ENCODE measurements at places on chromosomes 2 and 18. TPM values are rescaled to one million over a fixed set of nuclear protein-coding genes. Genes with fewer than 3 reads are reported as not detected.
A peak's percentile ranks its signal among the peaks of the same experiment; 100 is the strongest.

DNA sequence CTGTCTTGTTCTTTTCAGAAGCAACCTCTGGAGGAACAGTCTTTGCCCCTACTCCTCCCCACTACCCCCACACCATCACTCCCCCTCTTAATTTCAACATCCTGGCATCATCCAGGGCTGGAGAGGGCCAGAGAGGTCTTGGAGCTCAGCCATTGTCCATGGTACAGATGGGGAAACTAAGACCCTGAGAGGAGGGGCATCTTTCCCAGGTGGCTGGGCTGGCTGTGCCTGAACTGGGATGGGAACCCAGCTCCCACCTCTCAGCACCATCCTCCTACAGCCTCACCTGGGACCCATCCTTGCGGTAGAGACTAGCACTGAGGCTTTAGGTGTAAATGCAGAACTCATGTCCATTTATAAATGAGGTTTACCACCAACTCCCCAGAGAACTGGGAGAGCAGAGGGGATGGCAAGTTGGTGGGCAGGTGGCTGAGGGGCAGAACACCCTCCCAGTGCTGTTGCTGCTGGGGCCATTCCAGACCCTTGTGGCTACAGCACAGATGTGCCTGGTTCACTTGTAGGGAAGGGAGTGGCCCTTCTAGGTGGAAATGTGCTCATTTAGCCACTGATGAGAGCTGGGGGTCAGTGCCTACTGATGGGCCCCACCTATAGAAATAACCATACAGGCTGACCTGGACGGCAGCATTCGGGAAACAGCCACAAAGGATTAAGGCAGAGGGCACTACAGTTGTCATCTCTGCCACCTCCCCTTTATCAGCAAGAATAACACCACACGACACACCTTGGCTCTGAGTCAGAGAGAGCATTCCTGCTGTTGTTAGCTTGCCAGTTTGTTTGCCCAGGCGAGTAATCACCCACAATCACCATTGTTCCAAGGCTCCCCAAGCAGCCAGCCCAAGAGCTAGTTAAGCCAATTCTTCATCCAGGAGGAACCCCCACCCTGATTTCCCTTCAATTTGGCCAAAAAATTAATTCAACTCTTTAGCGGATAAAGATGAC, 2.1 kb downstream of the MLPH start:
- DNase-seq, result peak; percentile 38

DNA sequence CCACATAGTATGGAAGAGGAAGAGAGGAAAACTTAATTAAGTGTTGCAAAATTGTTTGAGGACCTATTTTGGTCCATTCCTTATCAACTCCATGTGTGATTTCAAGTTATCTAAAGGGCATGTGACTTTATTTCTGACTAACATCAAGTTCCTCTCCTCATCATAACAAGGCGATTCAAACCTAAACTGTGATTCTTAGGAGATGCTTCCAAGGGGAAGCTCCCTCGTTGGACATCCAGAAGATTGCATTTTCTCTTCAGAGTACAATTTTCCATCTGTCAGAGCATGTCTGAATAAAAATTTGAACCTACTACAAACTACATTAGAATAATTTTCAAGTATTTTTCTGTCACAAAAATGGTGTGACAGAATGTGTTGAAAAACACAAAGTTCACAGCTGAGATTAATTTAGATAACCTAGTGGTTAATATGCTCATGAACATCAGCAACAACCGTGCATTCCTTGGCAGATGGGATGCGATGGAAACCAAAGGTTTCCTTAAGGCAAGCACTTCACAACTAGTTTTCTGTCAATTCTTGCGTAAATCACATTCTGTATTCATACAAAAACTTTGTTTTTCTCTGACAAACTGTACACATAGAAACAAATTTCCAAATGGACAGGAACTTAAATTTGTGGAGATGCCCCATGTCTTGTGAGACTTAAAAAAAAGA, 4.2 kb downstream of the SFT2D3 start:
- DNase-seq, result no peak

- no peak for DNase-seq
Observed at GRCh38 chr18:55111271-55111670, 152.0 kb upstream of the CCDC68 start.

- DNase-seq, result no peak
Observed at GRCh38 chr18:4573735-4574134, 118.6 kb upstream of the DLGAP1 start.

GRCh38 chr2:40404517-40404916, 47.4 kb downstream of the SLC8A1 start:
- DNase-seq, result no peak

- no peak for DNase-seq
Observed at GRCh38 chr2:174924061-174924693, 81.0 kb downstream of the CHN1 start.

DNA sequence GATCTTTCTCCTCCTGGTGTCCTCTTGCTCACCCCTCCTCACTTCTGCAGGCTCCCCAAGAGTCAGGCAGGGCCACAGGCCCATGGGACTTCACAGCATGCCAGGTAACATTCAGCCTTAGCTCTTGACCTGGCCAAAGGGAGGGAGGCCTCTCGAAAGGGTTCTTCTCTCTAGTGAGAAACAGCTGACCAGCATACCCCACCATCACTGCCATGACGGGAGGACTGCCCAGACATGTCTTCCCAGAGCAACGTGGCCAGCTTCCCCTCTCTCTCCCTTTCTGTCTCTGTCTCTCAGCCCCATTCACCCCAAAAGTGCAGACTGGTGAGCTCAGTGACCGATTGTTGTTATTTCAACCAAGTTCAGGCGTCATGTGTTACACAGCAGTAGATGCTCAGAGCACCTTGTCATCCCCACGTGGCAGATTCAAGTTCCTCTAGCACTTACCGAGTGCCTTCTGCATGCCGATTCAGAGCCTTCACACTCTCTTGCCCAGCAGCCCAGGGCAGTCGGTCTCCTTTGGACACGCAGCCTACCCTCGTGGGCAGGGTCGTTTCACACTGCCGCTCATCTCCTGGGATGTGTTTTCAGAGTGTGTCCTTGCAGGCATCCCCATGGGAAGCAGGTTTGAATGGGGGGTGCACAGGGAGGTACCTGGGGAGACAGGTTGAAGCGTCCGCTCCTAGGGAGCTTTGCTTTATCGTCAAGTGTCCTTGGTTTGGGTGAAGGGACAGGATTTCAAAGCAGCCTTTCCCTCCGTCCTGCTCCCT, 259.9 kb downstream of the NDUFA10 start:
- DNase-seq, result no peak

GRCh38 chr18:75070625-75071483, 138.1 kb downstream of the PTGR3 start:
- peak; percentile 65 for DNase-seq

- DNase-seq, result no peak
Observed at GRCh38 chr2:11681722-11682589, 12.0 kb upstream of the NTSR2 start.

RFTN2 gene
- 1.5 TPM for total RNA-seq

MOGAT1 gene
- not detected for total RNA-seq

C2orf72 gene
- 0.75 TPM for total RNA-seq

Measured in H4 (cell line).